Endodermal cell (in vitro differentiated cells): ENCODE measurements at places on chromosomes 6 and 20.

DNA sequence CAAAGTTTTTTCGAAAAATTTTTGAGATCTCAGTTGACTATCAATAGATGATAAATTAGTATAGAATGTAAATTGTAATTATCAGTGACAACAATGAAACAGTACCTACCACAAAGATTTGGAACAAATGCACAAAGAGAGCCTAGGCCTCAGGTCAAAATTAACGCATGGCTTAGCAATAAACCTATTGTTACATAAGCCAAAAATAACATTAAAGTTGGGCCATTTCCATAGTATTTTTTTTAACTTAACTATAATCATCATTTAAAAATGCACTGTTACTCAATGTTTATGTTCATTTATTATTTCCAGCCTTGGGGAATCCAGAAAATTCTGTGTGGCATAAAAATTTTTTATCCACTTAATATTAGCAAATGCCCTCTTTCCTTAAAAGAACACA, 117.0 kb downstream of the EPB41L2 start:
- no peak for DNase-seq

DNA sequence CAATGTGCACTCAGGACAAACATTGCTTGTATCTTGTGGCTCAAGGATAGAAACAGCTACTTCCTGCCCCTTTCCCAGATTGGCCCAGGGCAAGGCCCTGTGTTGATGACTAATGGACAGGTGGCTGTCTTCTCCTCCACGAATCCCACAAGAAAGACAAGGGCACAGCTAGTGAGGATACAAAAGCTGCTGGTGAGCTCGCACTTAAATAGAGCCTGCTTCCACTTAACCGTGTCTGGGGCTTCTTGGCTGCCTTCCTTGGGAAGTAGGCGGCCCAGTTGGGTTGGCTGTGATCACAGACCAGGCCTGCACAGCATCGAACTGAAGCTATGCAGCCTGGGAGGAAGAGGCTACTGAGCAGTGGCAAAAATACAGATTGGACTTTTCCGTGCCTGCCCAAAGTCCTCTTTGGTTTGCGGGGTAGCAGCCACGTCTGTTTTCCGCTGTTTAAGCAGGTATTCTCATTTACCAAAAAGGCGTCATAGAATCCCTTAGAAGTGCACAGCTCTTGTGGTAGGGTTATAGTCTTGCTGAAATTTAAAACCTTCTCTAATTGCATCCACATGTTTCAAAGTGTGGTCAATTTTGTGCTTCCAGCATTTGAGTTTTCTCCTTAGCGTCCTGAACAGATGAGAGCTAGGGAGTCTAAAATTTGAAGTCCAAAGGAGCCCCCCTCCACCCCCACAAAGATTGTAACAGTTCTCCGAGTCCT, 23.0 kb upstream of the NAA20 start:
- DNase-seq = no peak

DNA sequence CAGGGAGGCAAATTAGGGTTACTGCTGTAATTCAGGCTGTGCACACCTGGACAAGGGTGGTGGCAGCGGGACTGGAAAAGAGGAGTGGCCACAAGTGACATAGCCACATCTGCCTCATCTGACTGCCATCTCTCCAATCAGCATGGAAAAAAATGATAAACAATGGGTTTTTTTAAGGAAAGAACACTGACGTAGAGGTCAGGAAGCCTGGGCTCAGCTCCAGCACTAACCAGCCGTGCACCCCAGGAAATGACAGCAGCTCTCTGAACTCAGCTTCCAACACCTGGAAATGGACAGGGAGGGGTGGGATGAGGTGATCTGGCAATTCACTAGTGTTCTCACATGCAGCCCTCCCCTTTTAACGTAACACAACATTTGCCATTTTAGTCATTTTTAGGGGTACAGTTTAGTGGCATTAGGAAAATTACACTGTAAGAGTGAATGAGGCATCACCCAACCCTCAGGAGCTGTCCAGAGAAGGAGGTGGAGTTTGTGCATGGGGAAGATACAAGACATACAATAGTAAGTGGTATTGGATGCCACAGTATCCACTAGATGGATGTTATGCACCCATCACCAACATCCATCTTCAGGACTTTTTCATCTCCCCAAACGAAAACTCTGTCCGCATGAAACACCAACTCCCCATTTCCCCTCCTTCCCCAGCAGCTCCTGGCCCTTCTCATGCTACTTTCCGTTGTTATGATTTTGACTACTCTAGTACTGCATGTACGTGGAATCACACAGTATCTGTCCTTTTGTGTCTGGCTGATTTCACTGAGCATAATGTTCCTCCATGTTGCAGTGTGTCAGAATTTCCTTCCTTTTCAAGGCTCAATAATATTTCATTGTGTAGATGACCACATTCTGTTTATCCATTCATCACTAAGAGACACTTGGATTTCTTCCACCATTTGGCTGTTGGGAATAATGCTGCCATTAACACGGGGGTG, 215.5 kb upstream of the ECI2 start:
- peak; percentile 11 for DNase-seq

DNA sequence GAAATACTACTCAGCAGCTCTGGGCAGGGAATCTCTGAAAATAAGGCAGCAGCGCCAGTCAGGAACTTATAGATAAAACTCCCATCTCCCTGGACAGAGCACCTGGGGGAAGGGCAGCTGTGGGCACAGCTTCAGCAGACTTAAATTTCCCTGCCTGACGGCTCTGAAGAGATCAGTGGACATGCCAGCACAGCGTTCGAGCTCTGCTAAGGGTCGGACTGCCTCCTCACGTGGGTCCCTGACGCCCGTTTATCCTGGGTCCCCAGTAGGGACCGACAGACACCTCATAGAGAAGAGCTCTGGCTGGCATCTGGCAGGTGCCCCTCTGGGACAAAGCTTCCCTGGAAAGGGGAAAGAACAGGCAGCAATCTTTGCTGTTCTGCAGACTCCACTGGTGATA, 59.0 kb downstream of the COL21A1 start:
- DNase-seq = peak; percentile 40

- DNase-seq = no peak
Measured at GRCh38 chr6:163668061-163668426, 253.5 kb downstream of the QKI start.

- no peak for DNase-seq
Measured at GRCh38 chr6:36888654-36889481, 3.1 kb downstream of the C6orf89 start.

DNA sequence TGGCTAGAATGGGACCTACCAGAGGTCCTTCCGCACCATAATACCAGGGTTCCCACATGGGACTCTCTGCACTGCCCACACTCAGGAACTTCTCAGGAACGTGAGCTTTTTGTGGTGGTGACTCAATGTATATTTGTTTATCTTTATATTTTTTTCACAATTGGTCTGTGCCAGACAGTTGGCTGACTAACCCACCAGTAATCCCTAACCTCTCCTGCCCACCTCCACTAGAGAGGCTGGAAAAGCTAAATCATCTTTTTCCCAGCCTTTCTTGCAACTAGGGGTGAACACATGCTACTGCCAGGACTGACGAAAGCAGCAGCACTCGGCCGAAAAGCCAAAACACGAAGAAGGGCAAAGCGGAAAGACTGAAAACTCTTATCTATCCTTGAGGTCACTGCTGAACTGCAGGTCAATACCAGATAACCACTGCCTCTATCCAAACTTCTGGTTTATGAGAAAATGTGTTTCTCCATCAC, 112.9 kb downstream of the TRERF1 start:
- DNase-seq = peak; percentile 21

GRCh38 chr6:124479991-124480430, 482.2 kb upstream of the RNF217 start:
- no peak for DNase-seq

DNA sequence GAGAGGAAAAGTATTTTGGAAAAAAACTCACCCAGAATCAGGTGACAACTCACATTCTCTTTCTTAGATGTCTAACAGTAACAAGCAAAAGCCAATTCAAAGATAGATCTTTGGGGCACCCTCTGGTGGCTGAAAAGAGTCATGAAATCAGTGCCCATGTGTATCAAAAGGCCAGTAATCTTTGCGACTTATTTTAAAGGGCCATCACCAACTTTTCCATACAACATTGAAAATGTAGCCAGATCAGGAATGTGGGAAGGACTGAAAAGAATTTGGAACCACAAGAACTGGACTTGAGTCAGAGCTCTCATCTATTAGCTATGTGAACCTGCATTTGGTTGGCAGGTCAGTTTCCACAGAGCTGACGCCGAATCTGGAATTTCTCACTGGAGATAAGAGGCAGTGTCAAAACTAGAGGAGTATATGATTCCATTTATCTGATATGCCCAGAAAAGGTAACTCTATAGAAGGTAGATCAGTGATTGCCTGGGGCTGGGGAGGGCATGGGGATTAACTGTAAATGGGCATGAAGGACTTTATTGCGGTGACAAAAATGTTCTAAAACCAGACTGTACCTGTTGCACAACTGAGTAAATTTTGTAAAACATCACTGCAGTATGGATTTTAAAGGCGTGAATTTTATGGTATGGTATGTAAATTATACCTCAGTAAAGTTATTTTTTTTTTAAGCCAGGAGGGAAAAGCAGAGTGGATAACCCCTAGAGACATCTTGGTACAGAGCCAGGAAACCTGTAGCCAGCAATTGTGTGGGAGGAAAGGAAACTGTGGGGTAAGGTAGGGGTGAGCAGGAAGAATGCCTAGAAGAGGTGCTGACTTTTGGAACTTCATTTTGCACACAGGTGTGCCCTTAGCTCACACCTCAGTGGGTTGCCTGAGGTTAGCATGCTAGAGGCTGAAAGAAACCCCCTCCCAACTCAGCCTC, 117.1 kb upstream of the ASF1A start:
- DNase-seq = peak; percentile 81

- no peak for DNase-seq
Measured at GRCh38 chr20:48025661-48026060, 240.4 kb upstream of the SULF2 start.

GRCh38 chr6:144234399-144234798, 50.7 kb upstream of the UTRN start:
- DNase-seq = no peak

DNA sequence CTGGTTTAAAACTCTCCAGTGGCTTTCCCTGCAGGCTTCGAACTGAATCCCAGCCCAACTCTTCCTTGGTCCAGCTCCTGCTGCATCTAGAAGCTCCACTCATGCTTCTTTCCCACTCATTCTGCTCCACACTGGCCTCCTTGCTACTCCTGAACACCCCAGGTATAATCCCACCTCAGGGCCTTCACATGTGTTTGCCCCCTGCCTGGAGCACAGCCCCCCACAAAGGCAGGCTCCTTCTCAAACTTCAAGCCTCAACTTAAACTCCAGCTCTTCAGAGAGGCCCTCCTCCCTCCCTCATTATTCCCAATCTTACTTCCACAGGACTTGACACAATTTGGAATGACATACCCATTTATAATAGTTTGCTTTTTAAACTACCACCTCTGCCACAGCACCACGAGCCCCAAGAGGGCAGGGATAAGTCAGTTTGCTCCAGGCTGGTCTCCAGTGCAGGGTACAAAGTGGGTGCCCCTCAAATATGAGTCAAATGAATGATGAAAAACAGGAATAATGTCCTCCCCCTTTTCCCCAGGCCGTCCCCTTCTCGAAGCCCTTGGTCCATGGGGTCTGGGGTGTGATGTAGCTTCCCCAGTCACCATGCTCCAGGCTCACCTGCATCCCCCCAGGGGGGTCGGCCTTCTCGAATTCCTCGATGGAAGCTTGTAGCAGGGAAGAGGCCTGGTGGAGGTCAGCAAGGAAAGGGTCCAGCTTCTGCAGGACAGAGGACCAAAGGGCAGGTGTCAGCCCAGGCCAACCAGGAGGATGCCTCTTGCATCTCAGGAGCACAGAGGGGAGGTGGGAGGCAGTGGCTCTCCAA, 37.4 kb downstream of the KIAA1755 start:
- no peak for DNase-seq

DNA sequence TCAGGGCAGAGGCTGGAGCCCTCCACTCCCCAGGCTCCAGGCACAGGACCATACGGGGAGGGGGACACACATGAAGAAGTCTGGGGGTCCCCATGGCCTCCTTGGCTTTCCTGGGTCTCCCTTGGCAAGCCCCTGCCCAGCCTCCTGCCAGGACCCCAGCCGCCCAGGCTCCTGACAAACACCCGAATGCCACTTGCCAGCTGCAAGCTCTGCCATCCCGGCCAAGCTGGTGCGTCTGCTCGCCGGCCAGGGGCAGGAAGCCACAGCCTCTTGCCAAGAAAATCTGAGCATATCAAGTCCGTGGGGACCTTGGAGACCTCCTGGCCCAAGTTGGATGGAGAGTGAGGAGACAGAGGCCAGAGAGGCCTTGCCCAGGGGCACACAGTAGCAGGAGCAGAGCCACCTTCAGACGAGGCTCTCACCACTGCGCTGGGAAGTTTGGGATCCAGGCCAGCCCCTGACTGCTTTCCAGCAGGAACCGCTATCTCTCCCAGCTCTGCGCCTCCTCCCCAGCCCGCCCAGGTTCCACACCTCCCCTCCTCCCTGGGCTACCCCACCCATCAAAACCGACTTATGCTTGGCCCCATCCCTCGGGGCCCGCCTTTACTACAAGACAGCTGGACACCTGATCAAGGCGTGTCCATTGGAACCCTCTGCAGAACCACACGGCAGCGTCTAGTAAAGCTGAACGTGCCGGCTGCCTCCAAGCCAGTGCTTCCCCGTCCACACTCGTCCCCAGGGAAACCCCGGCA, 80.2 kb downstream of the GRM4 start:
- DNase-seq = no peak

- peak; percentile 73 for DNase-seq
Measured at GRCh38 chr6:64988148-64988547, 718.9 kb downstream of the EYS start.

DNA sequence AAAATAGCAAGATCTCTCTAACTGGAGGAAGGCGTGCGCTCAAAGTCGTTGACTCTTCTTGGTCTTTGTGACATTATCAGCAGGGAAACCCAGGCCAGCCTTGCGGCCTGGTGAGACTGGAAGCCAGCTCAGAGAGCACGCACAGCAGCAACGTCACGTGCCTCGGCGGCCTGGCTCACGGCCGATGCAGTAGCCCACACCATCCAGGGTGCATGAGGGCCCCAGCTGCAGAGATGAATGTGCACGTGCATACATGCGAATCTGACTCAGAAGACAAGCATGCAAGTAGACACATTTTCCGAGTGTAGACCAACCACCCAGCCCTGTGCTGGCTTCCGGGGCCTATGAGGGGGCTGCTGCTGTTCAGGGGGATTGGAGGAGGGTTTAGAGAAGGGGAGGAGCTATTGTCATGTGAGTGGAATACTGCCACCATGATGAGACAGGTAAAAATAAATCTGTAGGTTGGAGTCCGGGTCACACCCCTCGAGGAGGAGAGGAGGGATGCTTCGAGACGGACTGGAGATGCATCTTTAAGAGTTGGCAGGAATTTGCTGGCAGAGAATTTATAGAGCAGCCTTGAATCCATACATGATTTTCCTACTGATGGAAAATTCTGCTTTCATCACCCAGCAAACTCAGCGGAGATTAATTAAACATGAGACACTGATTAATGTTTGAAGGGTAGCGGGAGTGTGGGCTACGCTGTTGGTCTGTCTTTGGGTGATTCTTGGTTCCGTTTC, 388.2 kb downstream of the CDH4 start:
- no peak for DNase-seq
